ENCODE measurements at places on chromosomes 11 and 22. TPM values are rescaled to one million over a fixed set of nuclear protein-coding genes. Genes with fewer than 3 reads are reported as not detected.

The SCUBE1 gene
- total RNA-seq = 0.08 TPM

The FXYD2 gene
- total RNA-seq = 4.4 TPM

The MYO7A gene
- not detected for total RNA-seq

The SLC25A45 gene
- 15.1 TPM for total RNA-seq

The ELF5 gene
- total RNA-seq = not detected

The GGT5 gene
- not detected for total RNA-seq

The FIBIN gene
- not detected for total RNA-seq

The ZBED5 gene
- 37.9 TPM for total RNA-seq

The TMEM45B gene
- total RNA-seq = 0.59 TPM

The NELL1 gene
- not detected for total RNA-seq

The UPK2 gene
- total RNA-seq = not detected

The OR8G5 gene
- total RNA-seq = not detected

The ZBTB16 gene
- 1.4 TPM for total RNA-seq

The GGTLC2 gene
- total RNA-seq = not detected
